Placental pericyte (primary cell): ENCODE measurements at places on chromosomes 4 and X. TPM values are rescaled to one million over a fixed set of nuclear protein-coding genes. Genes with fewer than 3 reads are reported as not detected.

The PIM2 gene
- total RNA-seq, result 13.2 and 19.3 TPM in 2 replicates

The FMR1NB gene
- total RNA-seq, result not detected in 2 replicates

The TEC gene
- total RNA-seq, result under 0.01 and 0.72 TPM in 2 replicates

The HSFX3 gene
- not detected in 2 replicates for total RNA-seq

The CLIC2 gene
- total RNA-seq, result 0.22 and 1.3 TPM in 2 replicates

The GLUD2 gene
- 1.1 and 1.7 TPM in 2 replicates for total RNA-seq

The AFP gene
- 0.57 TPM in 1 of 2 replicates, not detected in the other for total RNA-seq

The GAGE2A gene
- not detected in 2 replicates for total RNA-seq

The MAGEC2 gene
- total RNA-seq, result not detected in 2 replicates

The ERVMER34-1 gene
- total RNA-seq, result 0.29 TPM in 1 of 2 replicates, not detected in the other

The VCX2 gene
- total RNA-seq, result not detected in 2 replicates

The ZAR1 gene
- total RNA-seq, result not detected in 2 replicates

The CXorf49 gene
- not detected in 2 replicates for total RNA-seq

The GALNTL6 gene
- not detected in 2 replicates for total RNA-seq

The H2BW2 gene
- not detected in 2 replicates for total RNA-seq

The ASB9 gene
- total RNA-seq, result 1.6 TPM in 1 of 2 replicates, not detected in the other

The VSIG4 gene
- 0.14 TPM in 1 of 2 replicates, not detected in the other for total RNA-seq

The HDAC6 gene
- total RNA-seq, result 28.0 and 37.2 TPM in 2 replicates

The YIPF7 gene
- total RNA-seq, result not detected in 2 replicates

The ZFP92 gene
- under 0.01 and 0.44 TPM in 2 replicates for total RNA-seq

The CXCL3 gene
- total RNA-seq, result 4.9 and 19.7 TPM in 2 replicates

The SLITRK4 gene
- 0.22 and 7.0 TPM in 2 replicates for total RNA-seq

The DNAAF6 gene
- not detected in 2 replicates for total RNA-seq

The ASMTL gene
- total RNA-seq, result 14.0 and 27.8 TPM in 2 replicates

The PF4V1 gene
- total RNA-seq, result 0.57 TPM in 1 of 2 replicates, not detected in the other

The ARHGAP6 gene
- total RNA-seq, result 4.4 and 6.8 TPM in 2 replicates

The BEND2 gene
- not detected in 2 replicates for total RNA-seq

The TBC1D8B gene
- total RNA-seq, result 7.7 and 10.6 TPM in 2 replicates

The PABPC1L2B gene
- total RNA-seq, result not detected in 2 replicates

The CENPVL1 gene
- not detected in 2 replicates for total RNA-seq

The IL1RAPL1 gene
- 0.88 and 2.9 TPM in 2 replicates for total RNA-seq

The PPP4R3C gene
- not detected in 2 replicates for total RNA-seq

The STOX2 gene
- 0.57 and 15.8 TPM in 2 replicates for total RNA-seq

The SLC9A7 gene
- total RNA-seq, result 16.2 and 68.1 TPM in 2 replicates

The KIT gene
- total RNA-seq, result under 0.01 and 2.0 TPM in 2 replicates

The GAGE12J gene
- total RNA-seq, result not detected in 2 replicates

The HSD17B13 gene
- 0.14 and 0.22 TPM in 2 replicates for total RNA-seq

The GIMD1 gene
- 0.14 TPM in 1 of 2 replicates, not detected in the other for total RNA-seq

The GJB1 gene
- not detected in 2 replicates for total RNA-seq

The BRCC3 gene
- 8.3 and 13.3 TPM in 2 replicates for total RNA-seq

The VMA21 gene
- 37.2 and 92.5 TPM in 2 replicates for total RNA-seq

The CHIC1 gene
- 6.3 and 10.0 TPM in 2 replicates for total RNA-seq

The GLOD5 gene
- total RNA-seq, result not detected in 2 replicates

The MAGEA9B gene
- total RNA-seq, result not detected in 2 replicates

The NIPAL1 gene
- 0.66 and 1.6 TPM in 2 replicates for total RNA-seq

The GABRG1 gene
- not detected in 2 replicates for total RNA-seq
